ENCODE measurements at places on chromosomes 5 and 9. TPM values are rescaled to one million over a fixed set of nuclear protein-coding genes. Genes with fewer than 3 reads are reported as not detected.

Gene SARDH
- 0.62 TPM for total RNA-seq

DNA sequence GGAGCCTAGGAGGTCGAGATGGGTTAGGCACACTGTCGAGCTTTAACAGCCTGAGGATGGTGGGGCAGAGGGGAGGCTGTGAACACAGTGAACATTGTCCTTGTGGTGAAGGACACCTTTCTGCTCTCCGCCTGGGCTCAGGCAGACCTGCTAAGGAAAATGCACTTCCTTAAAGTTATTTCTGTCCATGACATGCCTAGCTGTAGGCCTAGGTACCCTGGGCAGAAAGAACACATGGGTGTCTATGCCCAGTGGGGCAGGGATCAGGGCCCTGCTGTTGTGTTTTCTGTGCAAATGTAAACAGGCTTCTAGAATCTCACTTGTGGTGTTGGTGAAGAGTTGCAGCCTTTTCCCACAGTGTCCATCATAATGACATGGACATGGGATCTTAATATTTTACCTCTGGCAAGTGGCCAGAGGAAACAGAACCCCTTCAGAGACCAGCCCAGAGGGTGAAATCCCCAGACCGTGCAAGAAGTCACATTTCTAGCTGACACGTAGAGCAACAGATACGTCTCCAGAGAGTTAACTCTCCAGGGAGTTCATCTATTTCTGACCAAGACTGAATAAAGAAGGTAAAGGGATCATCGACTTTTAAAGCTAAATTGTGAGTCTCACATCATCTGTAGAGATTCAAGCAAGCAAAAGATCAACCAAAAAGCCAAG lies 79.2 kb downstream of the C9orf152 start:
- no peak for DNase-seq

GRCh38 chr9:103839197-103839596 lies 254.9 kb upstream of the SMC2 start:
- no peak for DNase-seq

GRCh38 chr5:169707686-169708085 lies 70.6 kb downstream of the DOCK2 start:
- DNase-seq = no peak

DNA sequence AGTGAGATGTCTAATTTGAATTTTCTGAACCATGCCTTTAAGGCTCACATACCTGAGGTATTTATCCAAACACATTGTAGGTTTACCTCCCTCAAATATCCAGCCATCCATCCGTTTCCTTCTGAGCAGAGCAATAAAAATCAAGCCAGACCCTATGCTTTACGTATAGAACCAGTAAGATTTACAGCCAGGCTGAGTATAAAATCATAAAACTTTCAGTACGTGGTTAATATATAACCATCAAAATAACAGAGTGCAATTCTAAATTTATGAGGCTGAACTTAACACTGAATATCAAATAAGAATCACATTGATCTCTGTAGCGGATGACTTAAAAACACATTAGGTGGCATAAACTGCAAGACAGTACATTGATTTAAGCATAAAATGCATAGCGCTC lies 877.9 kb upstream of the WWC1 start:
- DNase-seq = no peak
